ENCODE measurements at places on chromosomes 2 and 18.
A peak's percentile ranks its signal among the peaks of the same experiment; 100 is the strongest.

- DNase-seq: no peak
These were observed 14.2 kb upstream of the HK2 start for GRCh38 chr2:74819702-74820101.

- no peak for DNase-seq
These were observed 163.6 kb downstream of the NAPG start for GRCh38 chr18:10689236-10690034.

- peak; percentile 37 for DNase-seq
These were observed 98.2 kb upstream of the HNMT start for GRCh38 chr2:137865954-137866540.

DNA sequence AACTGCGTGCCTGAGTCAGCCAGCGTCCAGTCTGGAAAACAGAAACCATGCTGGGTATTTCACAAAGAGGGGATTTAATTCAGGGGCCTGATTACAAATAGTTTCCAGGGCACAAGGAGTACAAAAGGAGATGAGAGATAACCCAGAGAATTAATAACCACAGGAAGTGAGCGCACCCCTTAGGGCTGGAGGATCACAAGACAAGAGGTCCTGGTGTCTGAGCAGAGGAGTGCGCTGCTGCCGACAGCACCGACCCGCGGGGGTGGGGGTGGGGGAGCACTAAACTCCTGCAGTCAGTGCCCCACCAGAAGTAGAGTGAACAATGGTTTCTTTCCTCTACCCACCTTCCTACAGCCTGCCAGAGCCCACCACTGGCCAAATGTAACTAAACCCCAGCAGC, 20.8 kb upstream of the MAL start:
- no peak for DNase-seq

GRCh38 chr2:127542231-127542630, 6.7 kb downstream of the MYO7B start:
- DNase-seq: no peak

- DNase-seq: peak; percentile 83
These were observed 50.3 kb downstream of the ARL4C start for GRCh38 chr2:234446404-234447076.

DNA sequence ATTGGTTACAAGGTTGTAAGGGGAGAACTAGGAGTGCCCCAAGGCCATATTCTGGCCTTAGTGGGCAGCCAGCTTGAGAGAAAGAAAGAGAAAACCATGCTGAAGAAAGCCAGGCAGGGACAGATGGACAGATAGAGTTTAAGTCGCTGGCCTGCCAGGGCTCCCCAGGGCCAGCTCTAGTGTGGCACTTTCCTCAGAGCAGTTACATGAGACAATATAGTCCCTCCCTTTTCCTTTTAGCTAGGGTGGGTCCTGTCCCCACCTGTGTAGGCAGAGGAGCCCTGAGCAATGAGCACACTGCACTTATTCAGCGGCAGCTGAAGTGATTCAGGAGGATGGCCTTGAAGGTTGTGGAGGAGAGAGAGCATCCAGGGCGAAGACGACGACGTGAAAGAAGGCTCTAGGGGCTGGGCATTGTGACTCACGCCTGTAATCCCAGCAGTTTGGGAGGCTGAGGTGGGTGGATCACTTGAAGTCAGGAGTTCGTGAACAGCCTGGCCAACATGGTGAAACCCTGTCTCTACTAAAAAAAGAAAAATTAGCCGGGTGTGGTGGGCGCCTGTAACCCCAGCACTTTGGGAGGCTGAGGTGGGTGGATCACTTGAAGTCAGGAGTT, 152.0 kb upstream of the SLC1A4 start:
- DNase-seq: no peak

DNA sequence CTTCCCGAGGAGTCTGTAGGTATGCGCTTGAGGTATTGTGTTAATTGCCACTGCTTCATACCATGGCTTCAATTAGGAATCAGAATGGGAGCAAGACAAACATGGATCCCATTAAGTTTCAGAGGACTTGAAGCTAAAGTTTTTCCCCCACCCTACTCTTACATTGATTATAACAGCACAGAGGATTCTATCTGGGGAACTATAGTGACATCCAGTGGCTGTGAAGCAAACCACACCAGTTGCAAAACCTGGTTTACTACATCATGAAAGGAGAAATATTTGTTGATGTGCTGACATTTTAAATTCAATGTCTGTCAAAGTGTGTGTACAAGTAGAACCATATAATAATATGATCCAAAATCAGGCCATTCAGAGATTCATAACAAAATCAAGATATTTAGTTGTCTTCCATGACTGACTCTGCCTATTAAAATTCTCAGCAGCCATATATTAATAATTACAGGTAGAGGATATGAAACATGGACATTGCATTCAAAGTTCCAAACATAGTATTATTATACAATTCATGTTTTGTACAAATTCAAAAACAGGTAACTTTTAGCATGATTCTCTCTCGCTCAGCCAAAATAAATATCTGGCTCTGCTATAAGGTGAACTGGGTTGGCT, 82.9 kb downstream of the GRB14 start:
- no peak for DNase-seq
